PC-9 (cell line): ENCODE measurements at places on chromosomes 7 and 10. TPM values are rescaled to one million over a fixed set of nuclear protein-coding genes. Genes with fewer than 3 reads are reported as not detected.

AASS gene
- total RNA-seq: 6.5 and 8.5 TPM in 2 replicates

EPHB6 gene
- 39.2 and 72.9 TPM in 2 replicates for total RNA-seq

DNA sequence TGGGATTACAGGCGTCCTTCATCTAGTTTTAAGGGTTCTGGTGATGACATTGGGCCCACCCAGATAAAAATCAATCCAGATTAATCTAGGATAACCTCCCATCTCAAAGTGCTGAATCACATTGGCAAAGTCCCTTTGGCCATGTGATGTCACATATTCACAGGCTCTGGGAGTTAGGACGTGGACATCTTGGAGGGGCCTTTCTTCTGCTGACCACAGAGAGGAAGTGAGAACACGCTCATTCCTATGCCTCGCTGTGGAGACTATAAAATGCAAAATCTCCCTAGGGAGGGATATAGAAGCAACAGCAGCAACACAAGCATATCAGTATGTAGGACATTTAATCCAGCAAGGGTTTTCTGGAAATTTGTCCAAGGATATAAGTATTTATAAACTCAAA is 266.0 kb upstream of the PITRM1 start:
- no peak overlapping the region for H3K27ac ChIP-seq
- H3K27me3 ChIP-seq: no peaks in the 10 kb centered on the region
- H3K4me3 ChIP-seq: no peak overlapping the region
- no peaks in the 10 kb centered on the region for H3K36me3 ChIP-seq
- DNase-seq: no peak

DNA sequence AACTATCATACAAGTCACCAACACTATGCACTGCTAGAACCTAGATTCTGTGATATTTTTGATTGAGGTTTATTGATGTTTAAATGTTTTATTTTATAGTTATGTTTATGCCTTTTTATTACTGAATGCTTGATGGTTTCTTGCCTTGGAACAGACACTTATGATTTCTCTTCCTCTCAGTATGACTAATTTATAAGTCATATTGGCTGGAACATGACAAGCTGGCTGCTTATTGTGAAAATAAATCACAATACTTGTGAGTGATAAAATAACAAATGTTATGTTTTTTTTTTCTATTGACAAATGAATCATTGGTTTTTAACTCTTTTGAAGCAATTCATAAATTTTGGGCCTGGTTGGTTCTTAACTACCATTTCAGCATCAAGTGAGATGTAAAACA is 142.0 kb upstream of the MALRD1 start:
- H3K36me3 ChIP-seq: no peaks in the 10 kb centered on the region
- H3K27me3 ChIP-seq: no peaks in the 10 kb centered on the region
- H3K4me1 ChIP-seq: no peaks in the 10 kb centered on the region

- H3K36me3 ChIP-seq: no peaks in the 10 kb centered on the region
- peak overlapping the region; percentile 13; the same call in 1 of the 2 replicates for H3K4me3 ChIP-seq
- H3K27ac ChIP-seq: 0 out of 2 replicates have a peak overlapping the region, but pooled peaks have one; percentile 26
- no peaks in the 10 kb centered on the region for H3K27me3 ChIP-seq
Measured at GRCh38 chr10:93991596-93992284, 2.0 kb upstream of the PLCE1 start.

DNA sequence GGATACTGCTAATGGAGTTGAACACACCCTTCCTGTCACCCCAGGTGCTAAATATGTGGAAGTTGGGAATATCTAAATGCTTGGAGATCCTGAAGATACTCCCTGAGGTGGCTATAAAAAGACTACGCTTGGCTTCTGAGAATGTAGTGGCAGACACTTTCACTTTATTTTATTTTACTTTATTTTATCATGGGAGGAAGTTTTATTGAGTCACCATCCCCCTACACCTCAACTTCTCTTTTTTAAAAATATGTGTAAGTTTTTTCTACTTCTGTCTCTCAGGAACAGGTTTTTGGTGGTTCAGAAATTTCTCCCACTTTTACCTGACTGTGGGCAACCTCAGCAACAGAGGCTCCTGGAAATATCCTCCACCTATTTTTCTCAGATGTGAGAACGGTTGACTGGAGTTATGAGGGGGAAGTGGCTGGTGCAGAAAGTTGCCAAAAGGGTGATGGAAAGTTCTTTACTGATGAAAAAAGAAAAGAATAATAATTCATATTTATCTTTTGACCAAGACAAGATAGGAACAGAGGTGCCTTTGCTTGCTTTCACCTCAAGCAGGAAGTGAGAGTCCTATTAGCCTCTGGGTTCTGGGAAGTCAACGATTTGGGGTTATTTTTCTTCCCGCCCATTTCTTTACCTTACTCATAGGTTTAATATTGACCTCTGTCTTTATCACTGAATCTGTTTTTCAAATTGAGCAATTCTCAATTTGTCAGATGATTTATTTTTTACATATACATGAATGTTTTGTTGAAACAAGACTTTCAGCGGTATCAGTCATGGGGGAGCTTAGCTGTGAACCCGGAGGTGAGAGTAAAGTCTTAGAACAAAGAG is 103.6 kb downstream of the AHR start:
- H3K36me3 ChIP-seq: no peaks in the 10 kb centered on the region
- no peak overlapping the region for H3K4me3 ChIP-seq
- H3K27ac ChIP-seq: no peak overlapping the region
- peaks cover 19% of the 10 kb centered on the region for H3K4me1 ChIP-seq
- H3K27me3 ChIP-seq: no peaks in the 10 kb centered on the region

GRCh38 chr10:91556691-91557566 is 75.9 kb downstream of the PPP1R3C start:
- no peaks in the 10 kb centered on the region for H3K27me3 ChIP-seq
- DNase-seq: no peak
- H3K4me1 ChIP-seq: no peaks in the 10 kb centered on the region
- H3K36me3 ChIP-seq: no peaks in the 10 kb centered on the region

DNA sequence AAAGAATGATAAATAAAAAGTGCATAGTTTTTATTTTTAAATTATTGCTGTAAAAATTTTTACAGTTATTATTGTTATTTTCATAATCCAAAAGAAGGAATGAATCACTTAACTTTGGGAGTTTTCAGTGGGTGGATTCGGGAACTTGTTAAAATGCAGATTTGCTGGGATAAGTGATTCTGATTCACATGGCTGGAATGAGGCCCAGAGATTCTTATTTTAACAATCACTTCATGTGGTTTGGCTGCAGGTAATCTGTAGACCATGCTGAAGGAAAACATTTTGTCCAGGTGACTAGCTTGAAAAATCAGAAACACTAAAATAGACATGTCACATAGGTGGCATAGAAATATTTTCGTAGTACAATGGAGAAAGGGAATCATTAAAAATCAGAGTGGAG is 13.9 kb downstream of the CROT start:
- H3K27ac ChIP-seq: 0 out of 2 replicates have a peak overlapping the region, but pooled peaks have one; percentile 19
- DNase-seq: peak; percentile 9
- no peaks in the 10 kb centered on the region for H3K27me3 ChIP-seq
- peaks cover 20% of the 10 kb centered on the region for H3K36me3 ChIP-seq
- H3K4me3 ChIP-seq: no peak overlapping the region

DNA sequence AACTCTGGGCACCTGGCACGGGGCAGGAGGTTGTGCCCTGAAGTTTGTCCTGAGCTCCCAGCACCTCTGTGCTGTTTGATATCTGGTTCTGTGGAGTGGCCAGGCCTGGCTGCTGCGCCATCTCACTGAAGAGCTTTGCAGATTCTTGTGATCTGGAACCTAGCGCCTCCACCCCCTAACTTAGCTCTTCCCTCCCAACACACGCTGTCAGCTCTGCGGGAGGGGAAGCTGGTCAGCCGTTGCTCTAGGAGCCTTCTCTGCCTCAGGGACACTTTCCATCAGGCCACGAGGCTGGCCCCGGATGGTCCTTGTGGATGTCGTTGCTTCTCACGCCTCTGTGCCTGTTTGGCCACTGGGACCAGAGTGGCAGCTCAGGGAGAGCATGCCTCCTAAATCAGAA is 213.2 kb downstream of the CCDC3 start:
- no peak overlapping the region for H3K4me3 ChIP-seq
- no peaks in the 10 kb centered on the region for H3K36me3 ChIP-seq
- H3K4me1 ChIP-seq: no peaks in the 10 kb centered on the region
- H3K27me3 ChIP-seq: no peaks in the 10 kb centered on the region

GRCh38 chr10:131848741-131849590 is 51.8 kb upstream of the PPP2R2D start:
- DNase-seq: no peak
- no peak overlapping the region for H3K27ac ChIP-seq
- no peaks in the 10 kb centered on the region for H3K36me3 ChIP-seq
- H3K27me3 ChIP-seq: peaks cover 82% of the 10 kb centered on the region
